Fibroblast of skin of right biceps (primary cell): ENCODE measurements at places on chromosomes 16 and 17.

DNA sequence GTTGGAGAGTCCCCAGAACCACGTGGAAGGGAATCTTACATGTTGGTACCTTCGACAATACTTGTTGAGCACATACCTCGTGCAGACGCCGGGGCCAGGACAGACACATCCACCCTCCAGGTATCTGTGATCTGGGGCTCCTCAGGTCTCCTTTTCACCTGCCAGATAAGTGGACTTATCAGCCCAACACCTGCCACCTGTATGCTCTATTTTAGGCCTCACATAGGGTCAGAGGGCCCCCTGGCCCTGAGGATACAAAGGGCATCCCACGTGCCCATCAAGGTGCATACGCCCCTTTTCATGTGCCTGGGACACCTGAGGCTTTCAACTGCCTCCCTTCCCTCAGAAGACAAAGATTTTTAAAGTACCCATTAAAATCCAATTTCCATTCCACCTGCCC is 212.7 kb downstream of the MRTFB start:
- DNase-seq: no peak

DNA sequence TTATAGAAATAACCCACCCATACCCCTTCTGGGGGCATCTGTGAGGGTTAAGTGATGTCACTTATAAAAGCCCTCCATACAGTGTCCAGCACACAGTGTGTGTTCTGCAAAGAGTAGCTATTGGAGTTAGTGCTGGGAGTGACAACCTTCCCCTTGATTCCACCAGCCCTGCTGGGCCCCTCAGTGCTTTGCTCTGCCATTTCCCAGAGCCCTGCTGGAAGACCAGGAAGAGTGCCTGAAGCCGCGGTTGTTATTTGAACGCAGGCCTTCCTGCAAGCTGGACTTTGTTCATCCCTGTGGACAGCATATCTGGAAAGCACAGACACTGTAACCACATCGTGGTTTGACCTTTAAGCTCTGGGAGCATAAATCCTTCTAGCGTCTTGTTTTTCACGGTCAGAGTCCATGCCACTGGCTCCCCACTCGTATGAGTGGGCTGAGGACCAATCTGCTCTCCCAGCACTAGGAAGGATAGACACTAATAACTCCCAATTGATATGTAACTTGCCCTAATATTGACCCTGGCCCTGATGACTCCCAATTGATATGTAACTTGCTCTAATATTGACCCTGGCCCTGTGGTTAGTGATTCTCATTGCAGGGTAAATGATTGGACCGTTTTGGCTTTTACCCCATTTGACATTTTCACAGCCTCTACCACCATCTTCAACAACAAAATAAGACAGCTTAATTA is 297.1 kb upstream of the MAF start:
- peak; percentile 6 for DNase-seq

DNA sequence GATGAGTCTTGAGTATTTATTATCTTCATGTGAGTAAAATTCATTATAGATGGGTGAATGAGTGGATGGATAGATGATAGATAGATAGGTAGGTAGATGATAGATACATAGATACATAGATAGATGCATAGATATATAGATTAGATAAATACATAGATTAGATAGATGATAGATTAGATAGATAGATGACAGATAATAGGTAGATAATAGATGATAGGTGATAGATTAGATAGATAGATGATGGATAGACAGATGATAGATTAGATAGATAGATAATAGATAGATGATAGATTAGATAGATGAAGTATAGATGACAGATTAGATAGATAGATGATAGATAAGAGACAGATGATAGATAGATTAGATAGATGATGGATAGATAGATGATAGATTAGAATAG is 21.8 kb upstream of the WFIKKN2 start:
- DNase-seq: no peak

- DNase-seq: peak; percentile 61
Observed at GRCh38 chr16:83954577-83955016, 1.6 kb downstream of the OSGIN1 start.

GRCh38 chr16:54107583-54108202 is 178.9 kb downstream of the IRX3 start:
- no peak for DNase-seq

GRCh38 chr17:72710834-72711233 is 381.7 kb downstream of the SLC39A11 start:
- no peak for DNase-seq

DNA sequence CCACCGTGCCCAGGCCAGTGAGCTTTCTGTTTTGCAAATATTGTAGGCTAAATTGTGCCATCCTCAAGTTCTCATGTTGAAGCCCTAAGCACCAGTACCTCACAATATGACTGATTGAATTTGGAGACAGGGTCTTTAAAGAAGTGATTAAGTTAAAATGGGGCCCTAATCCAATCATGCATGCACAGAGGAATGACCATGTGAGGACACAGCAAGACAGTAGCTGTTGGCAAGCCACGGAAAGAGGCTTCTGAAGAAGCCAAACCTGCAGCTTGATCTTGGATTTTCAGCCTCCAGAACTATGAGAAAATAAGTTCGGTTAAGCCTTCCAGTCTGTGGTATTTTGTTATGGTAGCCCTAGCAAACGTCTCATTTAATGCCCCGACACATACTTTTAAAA is 24.9 kb downstream of the TOM1L2 start:
- DNase-seq: no peak

DNA sequence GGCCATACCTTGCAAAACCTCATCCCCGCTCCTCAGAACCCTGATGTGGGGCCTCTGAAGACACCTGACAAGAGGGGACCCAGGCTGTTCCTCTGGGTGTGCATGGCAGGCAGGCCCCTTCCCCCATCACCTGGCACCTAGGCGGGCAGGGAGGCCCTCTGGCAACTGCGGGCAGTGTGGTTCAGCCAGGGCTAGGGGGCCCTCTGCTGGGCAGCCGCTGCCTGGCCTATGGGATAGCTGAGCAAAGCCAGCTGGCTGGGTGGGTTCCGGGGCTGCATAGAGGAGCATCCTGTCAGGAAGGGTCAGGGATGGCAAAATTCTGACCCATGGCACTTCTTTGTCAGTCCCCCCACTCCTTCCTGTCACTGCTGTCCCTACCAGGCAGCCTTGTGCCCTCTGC is 228.7 kb upstream of the ASIC2 start:
- DNase-seq: peak; percentile 1

- no peak for DNase-seq
Observed at GRCh38 chr17:82956146-82956725, 116.4 kb upstream of the ZNF750 start.

DNA sequence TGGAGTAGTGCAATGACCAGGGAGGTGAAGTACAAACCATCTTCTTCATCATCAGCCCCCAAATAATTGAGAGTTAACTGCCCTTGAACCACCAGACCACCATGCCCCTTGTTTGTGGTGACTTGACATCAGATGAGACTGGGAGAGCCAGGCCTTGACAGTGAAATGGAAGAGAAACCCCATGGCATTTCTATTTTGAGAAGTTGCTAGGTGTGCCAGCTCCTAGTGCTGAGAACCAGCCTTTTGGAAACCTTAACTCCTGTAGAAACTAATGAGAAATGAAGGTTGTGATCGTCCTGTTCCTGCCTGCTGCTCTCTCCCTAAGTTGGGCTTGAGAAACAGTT is 2.8 kb downstream of the TMEM94 start:
- no peak for DNase-seq

- no peak for DNase-seq
Observed at GRCh38 chr16:87417528-87417910, 25.4 kb downstream of the MAP1LC3B start.

- peak; percentile 64 for DNase-seq
Observed at GRCh38 chr17:71117466-71117865, 948.1 kb downstream of the KCNJ2 start.

DNA sequence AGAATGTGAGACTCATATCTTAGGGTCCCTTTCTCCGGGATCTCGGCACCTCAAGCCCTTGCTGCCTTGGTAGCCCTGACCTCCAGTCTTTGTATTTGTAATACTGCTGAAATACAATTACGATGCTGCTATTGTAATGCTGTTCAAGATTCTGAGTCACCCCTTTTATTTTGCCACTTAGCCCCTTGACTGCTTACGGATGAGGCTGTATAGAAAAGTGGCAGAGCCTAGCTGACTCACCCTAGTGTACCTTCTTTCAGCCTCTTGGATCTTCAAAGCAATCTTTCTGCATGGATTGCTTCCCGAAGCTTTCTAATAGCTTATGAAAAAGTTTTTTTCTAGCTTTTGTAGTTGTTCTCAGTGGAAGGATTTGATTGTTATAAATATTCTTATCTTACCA is 187.9 kb downstream of the KCNJ2 start:
- DNase-seq: no peak

DNA sequence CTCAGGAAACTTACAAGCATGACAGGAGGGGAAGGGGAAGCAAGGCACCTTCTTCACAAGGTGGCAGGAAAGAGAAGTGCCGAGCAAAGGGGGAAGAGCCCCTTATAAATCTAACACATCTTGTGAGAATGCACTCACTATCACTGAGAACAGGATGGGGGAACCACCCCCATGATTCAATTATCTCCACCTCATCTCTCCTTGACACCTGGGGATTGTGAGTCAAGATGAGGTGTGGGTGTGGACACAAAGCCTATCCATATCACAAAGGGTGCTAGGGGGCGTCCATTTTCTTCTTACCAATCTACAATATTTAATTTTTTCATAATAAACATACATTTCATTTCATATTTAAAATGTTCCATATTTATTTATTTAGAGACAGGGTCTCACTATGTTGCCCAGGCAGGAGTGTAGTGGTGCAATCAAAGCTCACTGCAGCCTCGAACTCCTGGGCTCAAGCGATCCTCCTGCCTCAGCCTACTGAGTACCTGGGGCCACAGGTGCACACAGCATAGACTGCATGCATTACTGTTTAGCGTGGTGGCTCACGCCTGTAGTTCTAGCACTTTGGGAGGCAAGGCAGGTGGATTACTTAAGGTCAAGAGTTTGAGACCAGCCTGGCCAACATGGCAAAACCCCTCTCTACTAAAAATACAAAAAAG is 26.5 kb upstream of the FAAP100 start:
- no peak for DNase-seq

DNA sequence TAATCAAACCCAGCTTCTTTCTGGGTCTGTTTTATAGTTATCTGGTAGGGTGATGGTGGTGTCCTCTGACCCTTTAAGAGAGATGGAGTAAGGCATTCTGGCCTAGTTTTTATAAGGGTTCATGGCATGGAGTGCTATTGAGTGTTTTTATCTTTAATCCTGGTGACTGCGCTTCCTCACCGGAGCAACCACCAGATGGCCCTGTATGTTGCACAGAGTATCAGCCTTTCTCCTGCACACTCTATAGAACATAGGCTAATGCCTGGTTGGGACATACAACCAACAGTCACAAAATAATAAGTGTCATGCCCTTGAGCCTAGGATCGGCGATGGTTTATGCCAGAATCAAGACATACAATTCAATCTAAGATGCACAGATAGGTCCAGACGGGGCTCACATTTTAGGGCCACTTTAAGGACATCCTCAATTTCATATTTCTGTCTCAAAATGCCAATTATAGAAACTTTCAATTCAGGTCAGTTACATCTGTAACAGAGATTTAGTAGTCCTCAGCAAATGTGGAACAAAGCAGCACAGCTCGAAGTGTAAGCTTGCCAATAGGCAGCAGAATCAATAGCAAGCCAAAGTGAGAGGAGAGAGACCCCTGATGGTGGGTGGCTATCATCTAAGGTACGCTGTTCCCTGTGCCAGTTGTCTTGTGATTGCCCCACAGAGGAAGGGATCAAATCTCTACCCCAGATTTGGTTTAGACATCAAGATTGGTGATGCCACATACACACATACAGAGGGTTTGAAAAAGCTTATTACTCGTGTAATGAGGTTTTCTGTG is 37.2 kb upstream of the HOXB9 start:
- DNase-seq: no peak

GRCh38 chr16:79253100-79253631 is 347.4 kb downstream of the MAF start:
- DNase-seq: no peak

GRCh38 chr16:58114827-58115825 is 14.1 kb downstream of the CFAP20 start:
- no peak for DNase-seq

GRCh38 chr16:48492133-48492532 is 106.9 kb upstream of the SIAH1 start:
- DNase-seq: no peak

GRCh38 chr17:83080579-83080857 is 1.1 kb downstream of the METRNL start:
- no peak for DNase-seq

- DNase-seq: no peak
Observed at GRCh38 chr16:85369741-85370528, 243.2 kb upstream of the GSE1 start.

DNA sequence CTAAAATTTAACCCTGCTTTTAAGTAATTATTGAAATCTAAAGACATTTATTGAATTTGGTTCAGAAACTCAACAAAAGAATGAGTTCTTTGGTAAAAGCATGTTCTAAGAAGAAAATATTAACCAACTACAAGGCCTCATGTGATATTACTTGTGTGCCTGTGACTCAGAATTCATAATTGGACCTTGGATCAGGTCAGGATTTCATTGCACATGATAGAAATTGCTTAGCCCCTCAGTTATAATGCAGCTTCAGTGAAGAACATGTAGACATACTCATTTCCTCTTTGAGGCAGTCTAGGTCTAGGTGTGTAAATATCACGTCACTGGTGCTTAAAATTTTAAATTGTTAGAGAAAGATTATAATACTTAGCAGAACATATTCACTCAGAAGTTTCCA is 410.0 kb upstream of the SOX9 start:
- no peak for DNase-seq

GRCh38 chr16:19882646-19883045 is 2.0 kb downstream of the GPRC5B start:
- DNase-seq: no peak

GRCh38 chr16:83958137-83958845 is 5.3 kb downstream of the OSGIN1 start:
- no peak for DNase-seq

- DNase-seq: no peak
Observed at GRCh38 chr17:5283571-5284315, 1.7 kb downstream of the RABEP1 start.

DNA sequence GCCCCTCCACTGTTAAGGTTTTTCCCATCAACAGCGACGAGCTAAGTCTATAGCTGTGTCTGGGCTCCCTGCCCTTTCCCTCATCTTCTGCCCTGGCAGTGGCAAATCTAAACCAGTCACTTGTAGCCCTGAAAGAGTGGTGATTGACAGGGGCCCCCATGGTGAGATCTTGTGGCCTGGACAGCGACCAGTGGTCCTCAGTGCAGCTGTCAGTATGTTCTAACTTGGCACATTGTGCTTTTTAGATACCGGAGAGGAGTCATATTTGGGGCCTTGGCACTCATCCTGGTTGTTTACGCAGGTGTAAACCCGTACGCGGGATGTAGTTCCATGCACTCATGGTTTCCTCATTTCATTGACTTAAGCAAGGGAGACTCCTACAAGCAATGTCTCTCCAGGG is 57.5 kb upstream of the ARHGAP44 start:
- no peak for DNase-seq

GRCh38 chr17:28169621-28170349 is 127.3 kb downstream of the NLK start:
- DNase-seq: no peak

GRCh38 chr16:15564604-15565339 is 78.2 kb downstream of the MARF1 start:
- no peak for DNase-seq
